Aortic smooth muscle cell (primary cell): ENCODE measurements at places on chromosomes 7 and 10. TPM values are rescaled to one million over a fixed set of nuclear protein-coding genes. Genes with fewer than 3 reads are reported as not detected.

ITPRIP gene
- 12.6 and 25.4 TPM in 2 replicates for total RNA-seq

BEND7 gene
- 2.7 and 2.9 TPM in 2 replicates for total RNA-seq

MRLN gene
- 0.12 TPM in 1 of 2 replicates, not detected in the other for total RNA-seq

KNDC1 gene
- total RNA-seq, result 0.12 and 0.26 TPM in 2 replicates

CYP2E1 gene
- 0.40 and 0.56 TPM in 2 replicates for total RNA-seq

SLC13A1 gene
- not detected in 2 replicates for total RNA-seq

IQUB gene
- 0.53 and 0.75 TPM in 2 replicates for total RNA-seq

TAS2R5 gene
- 0.79 and 0.81 TPM in 2 replicates for total RNA-seq

THNSL1 gene
- total RNA-seq, result 3.6 and 4.0 TPM in 2 replicates

PTF1A gene
- not detected in 2 replicates for total RNA-seq

CPEB3 gene
- 0.79 and 1.2 TPM in 2 replicates for total RNA-seq

H2BK1 gene
- not detected in 2 replicates for total RNA-seq

GIMAP4 gene
- 0.13 and 0.81 TPM in 2 replicates for total RNA-seq

HOXA1 gene
- total RNA-seq, result 0.12 and 0.13 TPM in 2 replicates

OR2A1 gene
- total RNA-seq, result under 0.01 and 0.19 TPM in 2 replicates

IDI2 gene
- not detected in 2 replicates for total RNA-seq

NUTM2E gene
- under 0.01 and 0.19 TPM in 2 replicates for total RNA-seq

PAPOLB gene
- total RNA-seq, result 0.13 and 0.19 TPM in 2 replicates

UPK3B gene
- 0.19 and 0.26 TPM in 2 replicates for total RNA-seq

PNLIPRP1 gene
- not detected in 2 replicates for total RNA-seq

HKDC1 gene
- 1.4 and 1.7 TPM in 2 replicates for total RNA-seq

NRBF2 gene
- 16.0 and 19.1 TPM in 2 replicates for total RNA-seq

TUBB8 gene
- total RNA-seq, result not detected in 2 replicates

SEMA3E gene
- 0.06 and 0.13 TPM in 2 replicates for total RNA-seq

SORCS3 gene
- total RNA-seq, result not detected in 2 replicates

PAX4 gene
- not detected in 2 replicates for total RNA-seq
